ENCODE measurements at places on chromosomes 5 and 9.

GRCh38 chr9:80615964-80616363, 1044.2 kb downstream of the TLE4 start:
- DNase-seq: no peak

DNA sequence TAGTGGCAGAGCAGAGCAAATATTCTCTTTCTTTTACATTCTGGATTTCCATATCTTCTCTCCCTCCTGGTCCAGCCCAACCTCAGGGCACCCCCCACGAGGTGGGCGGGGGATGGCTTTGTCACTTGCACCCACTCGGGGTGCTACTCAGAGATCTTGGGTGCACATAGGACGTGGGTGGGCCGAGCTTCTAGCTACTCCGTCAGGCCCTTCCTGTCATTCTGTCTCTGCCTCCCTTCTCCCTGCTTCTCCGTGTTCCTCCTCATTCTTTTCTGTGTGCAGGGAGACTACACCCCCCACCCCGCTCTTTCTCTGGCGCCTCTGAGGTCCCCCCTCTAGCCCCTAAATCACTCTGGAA, 19.5 kb downstream of the PCDHGC5 start:
- DNase-seq: no peak

- DNase-seq: no peak
These were observed 15.8 kb downstream of the ISL1 start for GRCh38 chr5:51398875-51399642.

- DNase-seq: no peak
These were observed 622 bp upstream of the ISL1 start for GRCh38 chr5:51382521-51383130.

GRCh38 chr5:45089870-45090269, 281.1 kb downstream of the MRPS30 start:
- DNase-seq: no peak

DNA sequence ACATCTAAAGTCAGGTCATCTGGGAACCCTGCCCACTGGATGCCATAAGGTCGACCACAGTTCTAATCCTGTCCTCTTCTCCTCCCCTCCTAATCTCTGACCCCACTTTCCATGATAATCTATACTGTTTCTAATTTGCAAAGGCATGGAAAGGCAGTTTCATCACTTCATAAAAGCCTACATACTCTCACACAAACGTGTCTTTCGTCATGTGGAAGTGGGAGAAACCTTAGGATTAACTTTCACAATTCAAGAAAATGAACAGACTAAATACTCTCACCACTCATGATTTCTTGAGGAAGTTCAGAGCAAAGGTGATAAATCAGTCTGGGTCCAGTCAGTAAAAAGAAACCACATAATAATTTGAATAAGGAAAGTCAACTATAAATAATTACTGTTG, 5.5 kb downstream of the FANCC start:
- no peak for DNase-seq

GRCh38 chr5:175094461-175094860, 349.5 kb downstream of the DRD1 start:
- DNase-seq: no peak

- no peak for DNase-seq
These were observed 57.5 kb downstream of the VAV2 start for GRCh38 chr9:133934482-133935232.

GRCh38 chr5:126769703-126770102, 7.2 kb upstream of the LMNB1 start:
- DNase-seq: no peak

- no peak for DNase-seq
These were observed 378.9 kb downstream of the ELAVL2 start for GRCh38 chr9:23447166-23447565.

DNA sequence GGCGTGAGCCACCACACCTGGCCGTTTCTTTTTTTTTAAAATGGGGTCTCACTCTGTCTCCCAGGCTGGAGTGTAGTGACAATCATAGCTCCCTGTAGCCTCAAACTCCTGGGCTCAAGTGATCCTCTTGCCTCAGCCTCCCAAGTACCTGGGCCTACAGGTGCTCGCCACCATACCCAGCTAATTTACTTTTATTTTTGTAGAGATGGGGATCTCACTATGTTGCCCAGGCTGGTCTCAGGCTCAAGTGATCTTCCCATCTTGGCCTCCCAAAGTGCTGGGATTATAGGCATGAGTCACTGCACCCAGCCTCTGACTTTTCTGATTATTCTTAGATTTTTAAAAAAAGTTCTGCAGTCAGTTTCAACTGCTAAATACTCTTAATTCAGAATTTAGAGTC, 21.3 kb downstream of the RAI14 start:
- no peak for DNase-seq

DNA sequence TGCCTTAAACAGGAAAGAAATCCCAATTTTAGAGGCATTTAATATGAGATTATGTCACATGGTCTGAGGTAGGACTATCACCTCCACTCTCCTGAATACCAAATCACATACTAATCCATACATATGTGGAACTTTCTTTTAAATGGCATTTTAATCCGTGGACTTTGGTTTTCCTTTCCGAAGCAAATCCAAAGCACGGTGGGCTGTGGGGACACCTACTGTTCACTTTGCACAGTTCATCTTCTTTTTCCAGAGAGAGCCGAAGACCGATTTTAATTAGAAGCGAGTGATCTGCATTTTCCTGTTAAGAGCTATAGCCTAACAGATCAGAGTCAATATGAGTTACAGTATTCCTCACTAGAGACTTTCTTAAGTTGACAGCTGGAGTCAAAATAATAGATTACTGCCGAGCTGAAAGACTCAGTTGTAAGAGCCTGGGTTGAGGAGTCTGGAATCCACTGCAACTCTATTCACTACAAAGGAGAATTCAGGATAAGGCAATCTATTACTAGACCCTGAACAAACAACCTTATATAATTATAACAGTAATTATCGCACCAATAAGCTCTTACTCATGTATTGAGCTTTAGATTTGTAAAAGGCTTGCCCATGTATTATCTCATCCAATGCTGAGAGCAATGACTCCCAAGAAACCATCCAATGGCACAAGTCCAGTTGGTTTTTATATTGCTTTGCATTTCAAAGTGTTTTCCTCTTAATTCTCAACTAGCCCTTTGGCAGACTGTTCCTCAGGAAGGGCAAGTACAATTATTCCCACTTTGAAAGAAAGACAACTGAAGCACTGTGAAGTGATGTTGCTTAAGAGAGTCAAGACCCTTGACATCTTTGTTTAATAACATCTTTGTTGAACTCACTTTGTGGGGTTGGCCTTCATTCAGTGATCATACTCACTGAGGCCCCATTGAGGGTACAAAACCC, 144.7 kb downstream of the TRPM6 start:
- no peak for DNase-seq

- DNase-seq: no peak
These were observed 73.8 kb downstream of the SLC25A46 start for GRCh38 chr5:110812639-110813038.

- DNase-seq: no peak
These were observed 78.1 kb upstream of the PITX1 start for GRCh38 chr5:135112008-135112725.

- DNase-seq: no peak
These were observed 4.6 kb upstream of the SAR1B start for GRCh38 chr5:134637116-134637721.

DNA sequence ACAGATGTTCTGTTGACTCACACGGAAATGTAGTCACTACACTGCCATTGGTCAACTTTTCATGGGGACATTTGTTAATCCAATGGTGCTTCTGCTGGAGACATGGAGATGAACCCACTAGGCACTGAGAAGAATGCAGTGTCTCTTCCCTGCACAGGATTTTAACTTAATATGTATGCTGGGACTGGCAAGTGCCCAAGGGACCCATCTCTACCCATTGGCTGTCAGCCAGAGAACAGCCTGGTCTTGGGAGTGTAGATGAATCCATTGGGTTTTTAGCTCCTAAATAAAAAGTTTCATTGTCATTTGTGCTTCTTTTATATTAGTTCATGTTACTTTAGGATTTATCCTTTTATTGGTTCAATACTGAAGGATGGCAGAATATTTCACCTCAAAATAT, 195.8 kb upstream of the CDH6 start:
- DNase-seq: no peak

DNA sequence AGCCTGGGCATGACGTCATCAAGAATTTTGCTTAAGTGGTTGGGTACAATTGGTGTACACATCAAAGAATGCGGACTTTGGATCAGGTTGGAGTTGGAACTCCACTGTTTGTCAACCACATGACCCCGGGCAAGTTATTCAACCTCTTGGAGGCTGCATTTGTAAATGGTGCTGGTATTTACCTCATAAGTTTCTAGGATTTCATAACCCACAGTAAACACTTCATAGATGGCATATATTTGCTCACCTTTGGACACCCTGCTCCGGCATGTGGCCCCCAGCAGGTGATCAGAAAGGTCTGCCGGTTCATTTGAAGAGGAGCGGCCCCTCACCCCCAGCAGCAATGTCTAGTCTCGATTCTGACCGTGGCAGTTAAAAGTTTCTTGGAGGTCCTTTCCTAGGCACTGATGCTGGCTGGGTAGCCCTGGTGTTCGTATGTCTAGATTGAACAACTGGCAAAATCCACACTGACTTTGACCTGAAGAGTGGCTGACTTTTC, 60.6 kb downstream of the IL6ST start:
- DNase-seq: no peak

DNA sequence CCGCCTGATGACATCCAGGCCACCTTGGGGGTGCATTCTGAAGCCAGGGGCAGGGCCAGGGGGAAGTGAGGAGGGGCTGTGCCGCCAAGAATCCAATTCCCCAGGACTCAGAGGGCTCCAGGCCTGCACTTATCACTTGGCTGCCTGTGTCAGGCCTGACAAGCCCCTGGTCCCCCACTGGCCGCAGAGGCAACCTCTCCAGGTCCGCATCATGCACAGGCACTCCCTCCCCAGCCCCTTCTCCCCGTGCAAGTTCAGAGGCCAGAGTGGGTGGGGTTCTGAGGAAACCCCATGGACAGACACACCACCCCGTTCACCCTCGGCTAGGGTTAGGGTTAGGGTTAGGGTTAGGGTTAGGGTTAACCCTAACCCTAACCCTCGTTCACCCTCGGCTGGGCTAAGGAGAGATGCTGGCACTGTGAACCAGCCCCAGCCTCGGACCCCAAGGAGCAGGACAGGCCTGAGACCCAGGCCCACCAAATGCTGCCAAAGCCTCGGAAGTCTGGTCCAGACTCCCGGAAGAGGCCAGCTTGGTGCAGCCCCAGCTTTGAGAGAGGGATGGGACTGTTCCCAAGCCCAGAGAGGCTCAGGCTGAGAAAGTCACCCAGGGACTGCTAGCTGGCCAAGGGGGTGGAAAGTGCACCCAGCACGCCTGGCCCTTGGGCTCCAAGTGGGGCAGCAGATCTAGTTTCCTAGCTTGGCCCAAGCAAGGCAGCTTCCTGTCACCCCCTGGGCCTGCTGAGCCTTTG, 4.9 kb downstream of the LCN2 start:
- no peak for DNase-seq

GRCh38 chr9:127183814-127184582, 61.6 kb upstream of the ANGPTL2 start:
- no peak for DNase-seq

GRCh38 chr5:173228639-173229381, 6.2 kb downstream of the NKX2-5 start:
- no peak for DNase-seq

GRCh38 chr5:8765886-8766285, 780.0 kb downstream of the SEMA5A start:
- no peak for DNase-seq

DNA sequence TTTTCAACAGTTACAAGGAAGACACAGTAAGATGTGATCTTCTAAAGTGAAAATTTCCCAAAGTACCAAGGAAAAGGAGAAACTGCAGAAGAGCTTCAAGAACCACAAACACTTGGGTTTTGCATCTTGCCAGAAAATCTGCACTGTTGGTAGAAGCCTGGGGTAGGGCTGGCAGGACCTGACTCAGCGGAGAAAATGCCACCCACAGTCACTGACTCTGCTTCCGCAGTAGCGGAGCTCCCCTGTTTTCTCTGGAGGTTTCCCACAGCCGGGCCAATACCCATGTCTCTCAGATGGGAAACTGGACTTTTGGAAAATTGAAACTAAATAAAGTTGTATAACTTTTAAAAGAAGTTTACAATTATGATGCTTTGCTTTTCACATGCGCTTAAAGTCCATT, 104.2 kb downstream of the MEF2C start:
- no peak for DNase-seq

- no peak for DNase-seq
These were observed 59.9 kb upstream of the ZNF354A start for GRCh38 chr5:178790371-178790770.
